ENCODE measurements at places on chromosomes 6 and 20. TPM values are rescaled to one million over a fixed set of nuclear protein-coding genes. Genes with fewer than 3 reads are reported as not detected.

The SCRT2 gene
- polyA plus RNA-seq: not detected

- no peak for DNase-seq
Measured at GRCh38 chr6:119986934-119987549, 637.5 kb upstream of the MAN1A1 start.

GRCh38 chr6:135962731-135963130 lies 111.2 kb downstream of the PDE7B start:
- no peak for DNase-seq

DNA sequence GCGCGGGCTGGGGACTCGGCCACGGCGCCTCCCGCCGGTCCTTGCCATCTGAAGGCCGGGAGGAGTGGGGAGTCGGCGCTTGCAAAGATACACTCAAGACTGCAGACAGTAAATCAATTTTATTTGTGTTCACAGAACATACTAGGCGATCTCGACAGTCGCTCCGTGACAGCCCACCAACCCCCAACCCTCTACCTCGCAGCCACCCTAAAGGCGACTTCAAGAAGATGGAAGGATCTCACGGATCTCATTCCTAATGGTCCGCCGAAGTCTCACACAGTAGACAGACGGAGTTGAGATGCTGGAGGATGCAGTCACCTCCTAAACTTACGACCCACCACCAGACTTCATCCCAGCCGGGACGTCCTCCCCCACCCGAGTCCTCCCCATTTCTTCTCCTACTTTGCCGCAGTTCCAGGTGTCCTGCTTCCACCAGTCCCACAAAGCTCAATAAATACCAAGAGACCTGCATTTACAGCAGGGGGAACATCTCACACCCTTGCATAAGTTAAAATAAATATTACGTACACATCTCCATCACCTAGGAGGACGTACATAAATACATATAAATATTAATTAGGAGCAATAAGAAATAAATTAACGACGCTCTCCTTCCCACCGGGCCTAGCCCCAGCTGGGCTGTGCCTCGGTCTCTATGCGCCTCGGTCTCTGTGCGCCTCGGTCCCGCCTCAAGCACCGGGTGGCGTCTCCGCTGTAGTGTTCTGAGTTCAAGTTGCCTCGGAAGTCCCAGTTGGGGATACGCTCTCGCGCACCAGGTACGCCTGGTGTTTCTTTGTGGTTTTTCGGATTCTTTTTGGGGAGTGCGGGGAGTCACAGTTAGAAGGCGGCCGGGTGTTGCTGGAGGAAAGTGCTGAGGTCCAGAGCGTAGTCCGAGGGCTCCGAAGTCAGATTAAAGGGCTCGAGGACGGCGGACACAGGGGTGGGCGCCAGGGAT lies 889 bp upstream of the FLOT1 start:
- DNase-seq: peak; percentile 79

The CTAGE9 gene
- polyA plus RNA-seq: not detected

DNA sequence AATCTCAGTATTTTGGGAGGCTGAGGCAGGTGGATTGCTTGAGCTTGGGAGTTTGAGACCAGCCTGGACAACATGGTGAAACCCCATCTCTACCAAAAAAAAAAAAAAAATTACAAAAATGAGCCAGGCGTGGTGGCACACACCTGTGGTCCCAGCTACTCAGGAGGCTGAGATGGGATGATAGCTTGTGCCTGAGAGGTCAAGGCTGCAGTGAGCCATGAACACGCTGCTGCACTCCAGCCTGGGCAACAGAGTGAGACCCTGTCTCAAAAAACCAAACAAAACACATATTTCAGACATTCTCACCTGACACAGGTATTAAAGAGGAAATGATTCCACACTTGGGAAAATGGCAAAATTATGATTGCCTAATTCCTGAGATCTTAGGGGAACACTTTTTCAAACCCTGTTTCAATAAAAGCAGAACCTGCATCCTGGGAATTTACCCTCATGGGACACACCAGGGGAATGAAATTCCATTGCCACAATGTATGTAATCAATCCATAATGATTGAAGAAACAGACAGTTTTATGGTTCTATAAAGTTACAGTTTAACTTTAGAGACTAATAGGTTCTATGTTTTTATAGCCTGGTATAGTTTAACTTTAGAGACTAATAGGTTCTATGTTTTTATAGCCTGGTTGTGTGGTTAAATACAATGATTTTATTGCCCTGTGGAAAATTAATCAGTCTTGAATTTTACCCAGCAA lies 29.6 kb upstream of the DNAAF9 start:
- no peak for DNase-seq

The FBXO9 gene
- polyA plus RNA-seq: 62.2 TPM

The AGPAT1 gene
- 57.5 TPM for polyA plus RNA-seq

The KCNQ5 gene
- polyA plus RNA-seq: 1.0 TPM

DNA sequence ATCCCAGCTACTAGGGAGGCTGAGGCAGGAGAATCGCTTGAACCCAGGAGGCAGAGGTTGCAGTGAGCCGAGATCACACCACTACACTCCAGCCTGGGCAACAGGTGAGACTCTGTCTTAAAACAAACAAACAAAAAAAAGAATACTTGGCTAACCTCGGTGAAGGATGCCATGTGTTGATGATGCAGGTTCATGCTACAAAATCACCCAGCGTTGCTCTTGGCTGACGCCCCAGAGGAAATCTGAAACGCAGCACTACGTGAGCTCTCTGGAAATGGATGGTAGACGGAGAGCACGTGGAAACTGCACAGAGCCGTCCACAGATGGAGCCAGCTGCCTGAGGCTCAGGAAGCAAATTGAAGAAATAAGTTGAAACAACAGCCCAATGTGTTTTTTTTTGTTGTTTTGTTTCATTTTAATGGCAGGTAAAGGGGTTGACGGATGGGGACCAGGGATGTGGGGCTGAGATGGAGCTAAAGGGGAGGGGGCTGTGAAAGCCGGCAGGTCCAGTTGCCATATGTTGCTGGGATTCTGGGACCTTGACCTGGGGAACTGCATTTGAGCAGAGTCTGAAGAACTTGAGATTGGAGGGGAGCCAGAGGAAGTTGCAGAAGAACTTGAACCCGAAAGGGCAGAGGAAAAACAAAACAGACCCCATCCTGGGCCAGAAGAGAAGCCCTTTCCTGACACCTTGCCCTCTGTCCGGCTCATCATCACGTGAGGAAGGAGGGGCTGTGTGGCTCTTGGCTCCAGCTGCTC lies 12.8 kb upstream of the MANBAL start:
- peak; percentile 84 for DNase-seq

GRCh38 chr20:35508493-35509218 lies 20.8 kb downstream of the C20orf173 start:
- no peak for DNase-seq

DNA sequence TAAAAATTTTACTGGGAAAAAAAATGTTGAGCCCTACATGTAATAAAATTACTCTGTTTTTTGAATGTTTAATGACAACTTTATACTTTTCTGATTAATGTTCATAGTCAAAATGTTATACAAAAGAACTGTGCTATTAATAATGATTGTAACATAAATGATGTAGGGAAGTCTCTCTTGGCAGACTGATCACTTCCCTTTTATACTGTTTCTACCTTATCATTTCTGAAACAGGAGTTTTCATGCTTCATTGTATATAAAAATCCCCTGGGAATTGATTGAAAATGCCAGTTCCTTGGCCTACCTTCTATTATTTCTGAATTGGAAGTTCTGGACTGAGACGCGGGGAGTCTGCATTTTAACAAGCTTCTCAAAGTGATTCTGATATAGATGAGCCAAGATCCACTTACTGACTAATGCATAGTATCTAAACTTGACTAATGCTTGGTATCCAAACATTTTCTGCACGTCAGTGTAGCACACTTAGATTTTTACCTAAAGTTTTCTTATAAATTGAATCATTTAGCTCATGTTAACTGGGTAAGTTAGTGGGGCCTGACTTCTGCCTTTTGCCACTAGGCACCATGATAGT lies 7.2 kb upstream of the HDAC2 start:
- no peak for DNase-seq

The PCK1 gene
- 0.42 TPM for polyA plus RNA-seq

DNA sequence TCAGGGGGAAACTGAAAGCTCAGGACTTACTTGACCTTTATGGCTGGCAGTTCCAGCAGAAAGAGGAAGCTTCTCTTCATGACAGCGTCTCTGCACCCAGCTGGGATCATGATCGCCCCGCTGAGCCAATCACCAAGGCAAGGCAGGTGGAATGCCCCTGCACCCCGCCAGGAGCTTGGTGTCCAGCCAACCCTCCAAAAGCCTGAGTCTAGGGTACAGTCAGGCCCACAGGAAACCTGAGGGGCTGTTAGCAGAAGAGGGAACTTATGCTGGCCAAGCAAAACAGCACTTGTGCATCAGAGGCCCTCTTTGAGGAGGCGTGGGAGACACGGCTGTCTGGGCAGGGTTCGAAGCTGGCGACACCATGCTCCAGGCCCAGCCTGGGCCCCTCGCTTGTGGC lies 188.3 kb upstream of the GMDS start:
- DNase-seq: no peak

The CRIP3 gene
- polyA plus RNA-seq: 0.43 TPM

DNA sequence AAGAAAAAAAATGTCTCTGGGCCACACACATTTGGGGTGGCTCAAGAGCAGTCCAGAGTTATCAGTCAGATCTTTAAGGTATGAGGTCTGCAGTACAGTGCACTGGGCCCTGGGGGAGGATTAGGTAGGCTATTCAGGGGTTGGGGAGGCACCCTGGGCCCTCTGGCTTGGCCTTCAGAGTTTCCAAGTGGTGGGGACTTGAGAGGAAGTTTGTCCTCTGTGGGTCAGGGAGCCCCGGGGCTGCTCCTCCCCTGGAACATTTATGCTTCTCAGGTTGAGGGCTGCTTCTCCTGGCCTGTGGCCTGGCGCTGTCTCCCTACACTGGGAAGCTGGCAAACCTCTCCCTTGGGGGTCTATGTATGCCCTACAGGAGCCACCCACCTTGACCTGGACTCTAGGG lies 46.0 kb downstream of the PTK7 start:
- DNase-seq: no peak

The LRRC1 gene
- 8.7 TPM for polyA plus RNA-seq

DNA sequence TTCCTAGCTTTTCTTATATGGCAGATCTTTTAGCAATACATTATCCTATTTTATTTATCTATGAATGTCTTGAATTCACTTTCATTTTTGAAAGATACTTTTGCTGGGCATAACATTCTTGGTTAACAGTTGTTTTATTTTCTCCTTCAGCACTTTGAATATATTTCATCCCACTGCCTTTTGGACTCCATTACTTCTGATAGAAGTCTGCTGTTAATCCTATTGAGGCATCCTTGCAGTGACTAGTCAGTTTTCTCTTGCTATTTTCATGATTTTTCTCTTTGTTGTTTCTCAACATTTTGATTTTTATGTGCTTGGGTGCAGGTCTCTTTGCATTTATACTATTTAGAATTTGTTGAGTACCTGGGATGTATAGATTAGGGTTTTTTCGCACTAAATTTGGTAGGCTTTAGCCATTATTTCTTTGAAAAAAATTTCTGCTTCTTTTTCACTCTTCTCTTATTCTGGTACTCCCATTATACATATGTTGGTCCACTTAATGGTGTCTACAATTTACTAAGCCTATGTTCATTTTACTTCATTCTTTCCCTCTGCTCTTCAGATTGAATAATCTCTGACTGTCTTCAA lies 53.2 kb downstream of the PHACTR3 start:
- no peak for DNase-seq

- DNase-seq: no peak
Measured at GRCh38 chr6:64644024-64644423, 1008.4 kb downstream of the PHF3 start.

The ZBTB46 gene
- polyA plus RNA-seq: 14.9 TPM

GRCh38 chr6:88982720-88983119 lies 19.3 kb upstream of the RNGTT start:
- DNase-seq: peak; percentile 82

DNA sequence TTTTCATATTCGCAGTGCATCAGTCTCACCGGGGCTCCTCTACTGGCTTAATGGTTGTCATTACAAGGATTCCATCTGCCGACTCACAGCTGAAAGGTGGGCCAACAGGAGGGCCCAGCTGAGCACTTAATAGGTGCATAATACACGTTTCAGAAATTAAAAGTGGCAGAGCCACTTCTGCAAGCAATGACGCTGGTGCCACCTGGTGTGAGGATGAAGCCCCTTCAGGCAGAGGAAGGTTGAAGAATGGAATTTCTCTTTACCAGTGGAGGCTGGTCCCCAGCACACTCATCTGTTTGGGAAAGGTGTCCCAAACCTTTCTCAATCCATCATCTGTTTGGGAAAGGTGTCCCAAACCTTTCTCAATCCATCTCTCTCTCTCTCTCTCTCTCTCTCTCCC lies 8.2 kb upstream of the STMND1 start:
- DNase-seq: no peak

The MCCD1 gene
- not detected for polyA plus RNA-seq

DNA sequence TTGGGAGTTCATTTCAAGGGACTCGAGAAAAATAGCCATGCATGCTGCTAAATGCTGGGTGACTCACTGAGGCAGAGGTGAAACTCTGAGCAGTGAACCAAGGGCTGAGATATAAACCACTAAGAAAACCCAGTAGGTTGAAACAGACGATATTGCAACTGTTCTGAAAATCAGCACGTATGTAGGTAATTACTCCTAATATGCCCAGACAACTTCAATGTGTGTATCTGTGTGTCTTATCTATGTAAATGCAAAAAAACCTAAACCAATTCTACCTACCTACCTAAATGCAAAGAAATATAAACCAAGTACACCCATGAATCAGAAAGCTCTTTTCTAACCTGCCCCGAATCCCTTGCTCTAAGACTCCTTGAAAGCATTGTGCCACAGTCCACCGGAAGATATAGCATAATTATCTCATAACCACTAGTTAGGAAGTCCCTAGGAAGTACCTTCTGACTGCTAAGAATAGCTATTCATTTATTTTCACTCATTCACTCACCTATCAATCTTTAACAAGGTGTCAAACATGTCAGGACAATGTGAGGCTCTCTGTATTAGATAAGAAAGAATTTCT lies 458.7 kb upstream of the RUNX2 start:
- DNase-seq: no peak

The LIN28B gene
- 0.08 TPM for polyA plus RNA-seq

- DNase-seq: no peak
Measured at GRCh38 chr6:151101816-151102694, 137.7 kb upstream of the AKAP12 start.

The DSN1 gene
- 10.7 TPM for polyA plus RNA-seq

The ARMH2 gene
- polyA plus RNA-seq: not detected

GRCh38 chr20:32695089-32695488 lies 21.3 kb upstream of the C20orf203 start:
- DNase-seq: no peak

The PI3 gene
- not detected for polyA plus RNA-seq

DNA sequence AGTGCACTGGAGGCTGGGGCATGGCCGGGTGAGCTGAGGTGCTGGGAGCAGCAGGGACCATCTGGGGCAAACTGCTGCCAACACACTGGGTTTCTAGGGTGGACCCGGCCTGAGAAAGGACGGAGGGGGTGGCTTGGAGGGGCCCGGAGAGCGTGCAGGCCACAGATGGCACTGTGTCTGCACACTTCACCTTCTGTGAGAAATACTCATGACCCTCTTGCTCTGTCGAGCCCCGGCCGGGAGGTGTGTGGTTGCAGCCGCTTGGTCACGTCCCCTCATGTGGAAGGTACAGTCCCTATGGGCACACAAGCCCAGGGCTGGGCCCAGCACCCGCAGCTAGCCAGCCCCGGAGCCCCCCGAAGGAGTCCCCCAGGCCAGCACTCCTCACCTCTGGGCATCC lies 59.7 kb downstream of the RBM38 start:
- DNase-seq: no peak

The WFDC12 gene
- not detected for polyA plus RNA-seq

GRCh38 chr20:30815577-30816181 lies 441.8 kb upstream of the DEFB115 start:
- DNase-seq: no peak
